ENCODE measurements at places on chromosomes 6 and 20.
A peak's percentile ranks its signal among the peaks of the same experiment; 100 is the strongest.

GRCh38 chr6:93416571-93417420, 2.6 kb downstream of the EPHA7 start:
- DNase-seq = no peak

- no peak for DNase-seq
These were observed 29.4 kb downstream of the TNXB start for GRCh38 chr6:32079566-32080290.

DNA sequence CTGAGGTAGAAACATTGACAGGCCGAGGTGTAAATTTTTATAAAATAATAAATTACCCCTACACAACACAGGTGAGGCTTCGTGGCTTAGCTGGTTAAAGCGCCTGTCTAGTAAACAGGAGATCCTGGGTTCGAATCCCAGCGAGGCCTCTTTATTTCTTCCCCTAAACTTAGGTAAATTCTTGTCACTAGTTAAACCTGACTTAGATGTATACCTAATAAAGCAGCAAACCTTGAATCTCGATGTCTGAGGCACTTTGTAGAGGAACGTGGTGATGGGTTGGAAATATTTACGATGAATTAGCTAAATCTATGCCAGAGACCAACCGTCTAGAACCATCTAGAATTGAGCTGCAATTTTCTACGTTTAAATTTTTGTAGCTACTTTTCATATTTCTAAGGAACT, 185.6 kb downstream of the OR2B2 start:
- DNase-seq = no peak

DNA sequence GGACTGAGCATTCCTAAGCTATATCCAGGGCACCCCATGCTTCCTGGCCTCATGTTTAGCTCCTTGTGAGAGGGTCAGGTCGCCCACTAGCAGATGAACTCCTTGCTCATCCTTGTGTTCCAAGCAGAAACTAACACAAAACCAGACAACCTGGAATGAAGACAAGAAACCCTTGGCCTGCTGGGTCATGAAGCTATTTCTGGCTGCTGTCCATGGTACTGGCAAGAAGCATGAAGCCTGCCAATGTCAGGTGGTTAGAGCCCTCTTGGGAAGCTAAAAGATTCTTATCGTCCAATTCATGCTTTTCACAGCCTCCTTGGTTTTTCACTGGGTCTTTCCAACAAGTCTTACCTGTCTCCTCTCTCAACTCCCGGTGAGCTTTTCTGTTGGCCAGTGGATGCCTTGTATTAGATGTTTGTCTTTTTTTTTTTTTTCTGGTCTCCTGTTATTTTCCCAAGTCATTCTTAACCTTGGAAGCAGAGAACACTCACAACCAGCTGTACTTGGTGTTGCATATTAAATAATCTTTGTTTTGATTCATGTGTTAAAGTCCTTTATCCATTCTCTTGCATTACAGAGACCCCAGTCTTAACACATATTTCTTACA, 180.3 kb downstream of the ANKRD60 start:
- no peak for DNase-seq

GRCh38 chr20:52150440-52151258, 40.9 kb downstream of the ZFP64 start:
- DNase-seq = peak; percentile 43

GRCh38 chr6:135465903-135466302, 31.6 kb downstream of the AHI1 start:
- no peak for DNase-seq

Measured in CD4-positive, alpha-beta T cell treated with Interleukin-10 for 1 hour (primary cell).